Pulmonary artery endothelial cell (primary cell): ENCODE measurements at places on chromosomes 13 and 19. TPM values are rescaled to one million over a fixed set of nuclear protein-coding genes. Genes with fewer than 3 reads are reported as not detected.

OR7C1 gene
- not detected in 2 replicates for total RNA-seq

GJB6 gene
- not detected in 2 replicates for total RNA-seq

JSRP1 gene
- 0.07 and 0.39 TPM in 2 replicates for total RNA-seq

- DNase-seq = no peak
These were observed 106.0 kb downstream of the KDM4B start for GRCh38 chr19:5074830-5075394.

GRCh38 chr13:30108913-30109237 lies 198.5 kb downstream of the KATNAL1 start:
- no peak for DNase-seq

DNA sequence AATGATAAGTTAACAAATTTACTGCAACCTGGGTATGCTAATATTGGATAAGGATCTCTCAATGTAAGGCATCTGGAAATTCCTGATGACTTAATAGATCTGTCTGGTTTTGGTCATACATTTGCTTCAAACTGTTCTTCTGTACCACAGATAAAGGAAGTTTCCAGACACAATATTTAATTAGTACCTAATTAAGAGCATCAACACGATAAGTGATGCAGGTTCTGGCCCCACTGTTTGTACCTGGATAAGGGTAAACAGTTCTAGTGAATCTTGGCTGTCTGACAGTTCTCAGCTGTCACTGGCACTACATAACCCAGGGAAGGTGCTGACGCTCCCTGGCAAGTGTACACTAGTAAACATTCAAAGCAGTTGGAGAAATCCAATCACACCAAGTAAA lies 165.6 kb downstream of the MZT1 start:
- no peak for DNase-seq

- DNase-seq = no peak
These were observed 5.1 kb upstream of the DCUN1D2 start for GRCh38 chr13:113495494-113496210.
